ENCODE measurements at places on chromosomes 11 and 22.

- DNase-seq: no peak
Measured at GRCh38 chr22:49391436-49391835, 436.2 kb downstream of the BRD1 start.

- DNase-seq: no peak
Measured at GRCh38 chr11:133172349-133172748, 360.0 kb downstream of the OPCML start.

DNA sequence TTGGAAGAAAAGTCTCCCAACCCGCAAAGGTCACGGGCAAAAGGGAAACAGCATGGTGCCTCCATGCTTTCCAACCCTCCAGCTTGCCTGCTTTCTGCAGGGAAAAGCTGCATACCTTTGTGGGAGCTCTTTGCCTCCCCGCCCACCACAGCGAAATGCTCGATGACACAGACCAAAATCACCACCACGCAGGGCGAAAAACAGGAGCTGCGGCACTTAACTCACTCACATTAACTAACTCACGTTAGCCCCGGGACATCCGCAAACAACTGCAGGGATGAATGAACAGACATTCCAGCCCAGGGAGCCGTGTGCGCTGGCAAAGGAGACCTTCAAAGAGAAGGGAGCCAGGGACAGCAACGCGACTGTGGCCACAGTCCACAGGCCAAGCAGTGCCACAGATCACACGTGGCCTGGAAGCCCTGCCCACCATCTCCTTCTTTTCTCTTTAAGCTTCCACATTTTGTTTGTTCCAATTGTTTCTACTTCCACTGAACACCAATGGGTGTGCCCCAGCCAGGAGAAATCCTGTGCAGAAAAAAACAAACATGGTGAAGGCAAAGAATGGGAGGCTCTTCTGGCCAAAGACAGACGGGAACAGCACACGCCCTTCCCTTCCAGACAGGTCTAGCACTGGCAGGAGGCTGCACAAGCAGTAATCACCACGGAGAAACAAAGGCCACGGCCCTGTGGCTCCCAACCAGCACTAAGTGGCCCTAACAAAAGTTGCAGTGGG, 39.3 kb downstream of the DUSP8 start:
- no peak for DNase-seq

DNA sequence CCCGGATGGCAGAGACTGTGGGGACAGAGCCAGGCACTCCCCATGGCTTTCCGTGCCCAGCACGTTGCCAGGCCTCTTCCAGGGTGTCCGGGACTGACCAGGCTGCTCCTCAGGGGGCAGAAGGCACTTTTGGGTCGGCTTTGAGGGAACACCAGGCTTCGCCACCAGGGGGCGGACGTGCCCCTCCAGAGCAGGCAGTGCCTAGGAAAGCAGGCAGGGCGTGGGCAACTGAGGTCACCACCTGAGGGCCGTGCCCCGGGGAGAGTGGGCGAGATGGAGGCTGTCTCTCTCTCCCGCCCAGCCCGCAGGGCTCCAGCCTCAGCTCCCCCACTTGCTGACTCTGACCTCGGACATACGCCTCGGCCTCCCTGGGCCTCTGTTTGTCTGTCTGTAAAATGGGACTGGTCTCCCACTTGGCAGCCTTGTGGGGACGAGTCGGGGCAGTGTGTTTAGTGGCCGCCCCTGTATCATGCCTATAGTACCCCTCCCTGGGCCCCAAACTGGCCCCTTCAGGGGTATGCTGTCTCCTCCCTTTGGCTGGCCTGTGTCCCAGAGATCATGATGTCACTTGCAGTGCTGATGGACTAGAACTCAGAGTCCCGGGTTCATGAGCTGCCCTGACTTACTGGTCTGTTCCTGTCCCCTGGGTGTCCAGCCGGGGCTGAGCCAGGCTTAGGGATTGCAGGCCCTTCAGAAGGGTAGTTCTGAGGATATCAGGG, 4.4 kb upstream of the PRR5 start:
- DNase-seq: no peak

GRCh38 chr22:37492428-37493344, 6.5 kb upstream of the MFNG start:
- DNase-seq: no peak

DNA sequence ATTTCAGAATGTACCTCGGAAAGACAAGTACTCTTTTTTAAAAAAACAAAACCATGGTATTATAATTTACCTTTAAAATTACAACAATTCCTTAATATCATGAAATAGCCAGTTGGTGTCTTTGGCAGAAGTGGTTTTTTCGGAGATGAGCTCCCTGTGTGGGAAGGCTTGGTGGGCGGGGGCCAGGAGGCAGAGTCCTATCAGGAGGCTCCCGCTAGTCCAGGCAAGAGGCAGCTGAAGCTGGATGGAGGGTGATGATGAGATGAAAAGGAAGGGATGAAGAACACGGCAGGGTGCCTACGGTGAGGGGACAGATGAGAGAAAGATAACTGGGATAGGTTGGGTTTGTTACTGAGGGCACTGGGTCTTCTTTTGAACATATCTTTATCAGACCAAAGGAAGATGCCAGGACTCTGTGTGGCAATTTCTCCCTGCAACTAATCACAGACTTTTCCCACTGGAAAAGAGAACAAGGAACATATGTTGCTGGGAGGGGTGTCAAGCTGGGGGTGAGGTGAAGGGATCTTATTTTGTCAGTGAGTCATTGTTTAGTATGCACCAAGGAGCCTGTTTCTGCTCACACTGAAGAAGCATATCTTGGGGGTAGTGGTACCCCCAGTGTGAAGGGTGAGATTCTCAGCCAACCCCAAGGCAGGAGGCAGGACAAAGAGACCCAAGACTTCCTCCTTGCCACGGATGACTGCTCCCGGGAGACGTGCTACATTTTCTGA, 91.5 kb upstream of the YWHAH start:
- no peak for DNase-seq

DNA sequence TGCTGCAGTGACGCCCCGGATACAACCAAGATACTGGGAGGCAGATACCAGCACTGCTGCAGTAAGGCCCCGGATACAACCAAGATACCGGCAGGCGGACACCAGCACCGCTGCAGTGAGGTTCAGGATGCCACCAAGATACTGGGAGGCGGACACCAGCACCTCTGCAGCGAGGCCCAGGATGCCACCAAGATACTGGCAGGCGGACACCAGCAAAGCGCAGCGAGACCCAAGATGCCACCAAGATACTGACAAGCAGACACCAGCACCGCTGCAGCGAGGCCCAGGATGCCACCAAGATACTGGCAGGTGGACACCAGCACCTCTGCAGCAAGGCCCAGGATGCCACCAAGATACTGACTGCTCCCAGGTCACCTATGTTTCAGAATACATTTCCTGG, 225.2 kb downstream of the BRD1 start:
- DNase-seq: no peak

DNA sequence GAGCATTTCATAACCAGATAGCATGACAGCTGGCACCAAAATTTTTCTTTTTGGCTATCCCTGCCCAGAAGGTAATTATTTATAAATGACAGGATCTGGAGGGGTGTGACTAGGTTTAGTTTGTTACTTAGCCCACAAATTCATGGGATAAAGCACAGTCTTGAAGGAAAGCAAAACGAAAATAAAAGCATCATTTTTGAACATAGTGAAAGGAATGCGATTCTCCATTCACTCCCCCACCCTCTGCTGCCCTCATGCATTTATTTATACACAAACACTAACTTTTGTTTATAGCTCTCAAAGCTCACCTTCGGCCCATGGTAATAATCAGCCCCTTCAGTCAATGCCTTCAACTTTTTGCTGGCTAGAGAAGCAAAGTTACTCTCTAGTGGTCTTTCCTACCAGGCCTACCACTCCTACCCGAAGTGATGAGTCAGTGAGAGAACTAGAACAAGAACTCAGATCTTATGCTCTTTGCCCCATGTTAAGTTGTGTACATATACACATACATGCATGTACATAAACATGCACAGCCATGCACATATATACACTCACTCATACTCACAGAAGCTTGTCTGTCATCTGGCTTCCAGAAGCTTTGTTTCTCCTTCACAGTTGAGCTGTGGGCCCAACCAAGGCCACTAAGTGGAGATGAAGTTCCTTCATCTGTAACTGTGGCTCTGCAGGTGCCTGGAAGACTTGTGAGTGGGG, 22.6 kb downstream of the CALCA start:
- no peak for DNase-seq

- no peak for DNase-seq
Measured at GRCh38 chr11:18225913-18226312, 10.7 kb downstream of the SAA4 start.

DNA sequence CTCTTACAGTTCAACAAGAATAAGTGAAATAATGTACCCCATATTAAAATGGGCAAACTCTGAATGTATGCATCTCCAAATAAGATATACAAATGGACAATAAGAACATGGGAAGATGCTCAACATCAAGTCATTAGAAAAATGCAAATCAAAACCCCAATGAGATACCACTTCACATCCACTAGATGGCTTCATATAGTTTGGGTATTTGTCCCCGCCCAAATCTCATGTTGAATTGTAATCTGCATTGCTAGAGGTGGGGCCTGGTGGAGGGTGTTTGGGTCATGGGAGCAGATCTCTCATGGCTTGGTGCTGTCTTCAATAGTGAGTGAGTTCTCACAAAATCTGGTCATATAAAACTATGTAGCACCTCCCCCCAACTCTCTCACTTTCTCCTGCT, 5.7 kb downstream of the MPZL2 start:
- no peak for DNase-seq

DNA sequence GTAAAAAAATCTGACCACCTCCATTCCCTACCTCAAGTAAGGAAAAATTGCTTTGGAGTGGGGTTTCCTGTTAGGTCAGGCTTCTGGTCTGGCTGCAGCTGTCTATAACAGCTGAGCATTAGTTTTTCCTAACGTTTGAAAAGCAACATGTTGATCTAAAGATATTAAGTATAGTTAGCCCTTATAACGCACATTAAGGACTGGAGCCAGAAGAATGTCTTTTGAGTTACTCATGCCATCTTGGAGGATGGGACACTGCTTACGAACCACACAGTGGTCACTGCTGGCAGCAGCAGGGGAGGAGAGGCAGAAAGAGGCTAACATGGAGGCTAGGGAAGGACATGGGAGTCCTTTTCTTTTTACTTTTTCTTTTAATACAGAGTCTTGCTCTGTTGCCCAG, 44.1 kb upstream of the GDPD4 start:
- no peak for DNase-seq

DNA sequence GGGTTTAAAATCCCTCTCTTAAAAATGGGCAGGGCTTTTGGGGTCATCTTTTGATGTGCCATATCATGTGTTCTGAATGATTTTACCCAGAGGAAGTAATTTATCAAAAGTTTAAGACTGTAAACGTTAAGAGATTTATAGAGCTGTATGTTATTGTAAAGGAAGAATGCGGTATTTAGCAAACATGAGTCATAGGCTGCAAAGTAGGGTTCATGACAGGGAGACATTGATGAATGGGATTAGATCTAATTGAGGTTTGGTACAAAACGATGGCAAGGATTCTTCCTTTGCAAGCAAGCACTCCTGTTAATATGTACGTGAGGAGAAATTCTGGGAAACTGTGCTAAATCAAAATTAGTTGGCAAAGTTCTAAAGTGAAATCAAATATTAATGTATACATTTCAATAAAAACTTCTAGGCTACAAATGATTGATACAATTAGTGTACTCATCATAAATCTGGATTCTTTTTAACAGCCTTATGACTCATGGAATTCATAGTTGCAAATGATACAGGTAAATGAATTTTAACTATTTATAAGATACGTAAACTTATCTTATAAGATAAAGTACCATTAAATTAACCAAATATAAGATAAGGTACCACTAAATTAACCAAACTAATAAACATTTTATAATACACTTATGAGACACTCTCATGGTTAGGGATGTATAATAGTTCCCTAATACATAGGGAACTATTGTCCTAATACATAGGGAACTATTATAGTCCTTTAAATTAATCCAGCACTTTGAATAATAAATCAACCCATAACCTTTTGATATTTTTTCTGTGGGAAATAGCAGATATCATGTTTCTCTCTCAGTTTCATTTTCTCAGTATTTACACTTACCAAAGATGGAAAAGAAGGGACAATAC, 58.4 kb downstream of the KIF18A start:
- DNase-seq: no peak

DNA sequence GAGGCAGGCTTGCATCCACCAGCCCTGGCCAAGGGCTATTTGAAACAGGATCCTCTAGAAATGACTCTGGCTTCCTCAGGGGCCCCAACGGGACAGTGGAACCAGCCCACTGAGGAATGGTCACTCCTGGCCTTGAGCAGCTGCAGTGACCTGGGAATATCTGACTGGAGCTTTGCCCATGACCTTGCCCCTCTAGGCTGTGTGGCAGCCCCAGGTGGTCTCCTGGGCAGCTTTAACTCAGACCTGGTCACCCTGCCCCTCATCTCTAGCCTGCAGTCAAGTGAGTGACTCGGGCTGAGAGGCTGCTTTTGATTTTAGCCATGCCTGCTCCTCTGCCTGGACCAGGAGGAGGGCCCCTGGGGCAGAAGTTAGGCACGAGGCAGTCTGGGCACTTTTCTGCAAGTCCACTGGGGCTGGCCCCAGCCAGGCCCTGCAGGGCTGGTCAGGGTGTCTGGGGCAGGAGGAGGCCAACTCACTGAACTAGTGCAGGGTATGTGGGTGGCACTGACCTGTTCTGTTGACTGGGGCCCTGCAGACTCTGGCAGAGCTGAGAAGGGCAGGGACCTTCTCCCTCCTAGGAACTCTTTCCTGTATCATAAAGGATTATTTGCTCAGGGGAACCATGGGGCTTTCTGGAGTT, 13.3 kb downstream of the IL10RA start:
- DNase-seq: no peak

DNA sequence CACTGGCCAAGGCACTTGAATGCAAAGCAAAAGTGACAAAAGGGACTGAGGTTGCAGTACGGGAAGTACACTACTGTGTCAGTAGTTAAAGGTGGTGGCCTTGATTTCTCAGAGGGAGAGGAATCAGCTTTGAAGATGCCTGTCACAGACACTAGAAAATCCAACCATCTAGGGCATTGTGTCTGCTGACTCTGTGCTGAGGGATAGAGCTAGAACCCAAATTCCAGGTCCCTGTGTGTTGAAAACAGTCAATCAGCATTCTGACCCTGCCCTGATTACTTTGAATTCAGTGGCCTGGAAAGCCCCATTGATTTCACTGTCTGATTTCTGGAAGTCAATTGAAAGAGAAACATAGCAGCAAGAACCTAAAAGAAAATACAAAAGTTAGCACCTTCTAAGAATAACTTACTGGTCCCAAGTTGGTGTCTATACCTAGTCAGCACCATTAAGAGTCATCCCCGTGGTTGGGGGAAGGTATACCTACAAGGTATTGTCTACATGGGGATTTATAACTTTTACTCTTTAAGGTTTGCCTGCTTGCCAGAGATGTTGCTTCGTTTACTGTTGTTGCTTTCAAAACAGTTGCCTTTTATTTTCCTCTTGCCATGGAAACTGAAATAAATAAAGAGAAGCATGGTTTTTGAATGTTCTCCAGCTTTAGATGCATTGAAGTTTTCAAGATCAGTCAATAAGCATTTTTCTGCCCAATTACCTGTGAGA, 97.3 kb downstream of the PDHX start:
- DNase-seq: no peak

DNA sequence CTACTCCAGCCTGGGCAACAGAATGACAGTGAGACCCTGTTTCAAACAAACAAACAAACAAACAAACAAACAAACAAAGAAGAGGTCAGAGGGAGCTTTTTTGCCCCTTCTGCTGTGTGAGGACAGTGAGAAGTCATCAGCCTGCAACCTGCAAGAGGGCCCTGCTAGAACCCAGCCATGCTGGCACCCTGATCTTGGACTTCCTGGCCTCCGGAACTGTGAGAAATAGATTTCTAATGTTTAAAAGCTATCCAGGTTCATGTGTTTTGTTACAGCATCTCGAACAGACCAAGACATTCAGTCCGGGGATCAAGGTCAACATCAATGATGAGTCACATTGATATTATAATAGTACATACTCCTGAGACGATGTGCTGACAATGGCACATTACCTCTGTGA, 41.4 kb upstream of the GRAMD1B start:
- DNase-seq: no peak

- no peak for DNase-seq
Measured at GRCh38 chr11:118100691-118101232, 14.0 kb upstream of the SMIM35 start.

Measured in thoracic aorta (tissue), 2 donors.